ENCODE measurements at places on chromosomes 11 and 22.

GRCh38 chr11:19244084-19244483 is 3.3 kb upstream of the E2F8 start:
- DNase-seq = peak; percentile 14

- DNase-seq = peak; percentile 77
Observed at GRCh38 chr11:67613960-67614715, 7.4 kb downstream of the NDUFV1 start.

DNA sequence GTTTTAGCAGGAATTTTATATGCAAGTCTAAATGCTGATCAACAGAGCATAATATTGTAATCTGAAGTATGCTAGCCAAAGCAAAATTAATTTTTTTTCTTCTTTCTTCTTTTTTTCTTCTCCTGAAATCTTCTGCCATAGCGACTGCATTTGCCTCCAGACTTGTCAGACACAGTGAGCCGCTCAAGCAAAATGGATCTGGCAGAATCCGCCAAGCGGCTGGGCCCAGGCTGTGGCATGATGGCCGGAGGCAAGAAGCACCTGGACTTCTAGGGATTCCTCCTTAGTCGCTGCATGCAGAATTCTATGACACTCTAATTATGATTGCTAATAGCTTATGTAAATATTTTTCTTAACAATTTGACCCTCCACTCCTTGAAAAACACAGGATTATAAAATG is 27.9 kb downstream of the PAX6 start:
- no peak for DNase-seq

DNA sequence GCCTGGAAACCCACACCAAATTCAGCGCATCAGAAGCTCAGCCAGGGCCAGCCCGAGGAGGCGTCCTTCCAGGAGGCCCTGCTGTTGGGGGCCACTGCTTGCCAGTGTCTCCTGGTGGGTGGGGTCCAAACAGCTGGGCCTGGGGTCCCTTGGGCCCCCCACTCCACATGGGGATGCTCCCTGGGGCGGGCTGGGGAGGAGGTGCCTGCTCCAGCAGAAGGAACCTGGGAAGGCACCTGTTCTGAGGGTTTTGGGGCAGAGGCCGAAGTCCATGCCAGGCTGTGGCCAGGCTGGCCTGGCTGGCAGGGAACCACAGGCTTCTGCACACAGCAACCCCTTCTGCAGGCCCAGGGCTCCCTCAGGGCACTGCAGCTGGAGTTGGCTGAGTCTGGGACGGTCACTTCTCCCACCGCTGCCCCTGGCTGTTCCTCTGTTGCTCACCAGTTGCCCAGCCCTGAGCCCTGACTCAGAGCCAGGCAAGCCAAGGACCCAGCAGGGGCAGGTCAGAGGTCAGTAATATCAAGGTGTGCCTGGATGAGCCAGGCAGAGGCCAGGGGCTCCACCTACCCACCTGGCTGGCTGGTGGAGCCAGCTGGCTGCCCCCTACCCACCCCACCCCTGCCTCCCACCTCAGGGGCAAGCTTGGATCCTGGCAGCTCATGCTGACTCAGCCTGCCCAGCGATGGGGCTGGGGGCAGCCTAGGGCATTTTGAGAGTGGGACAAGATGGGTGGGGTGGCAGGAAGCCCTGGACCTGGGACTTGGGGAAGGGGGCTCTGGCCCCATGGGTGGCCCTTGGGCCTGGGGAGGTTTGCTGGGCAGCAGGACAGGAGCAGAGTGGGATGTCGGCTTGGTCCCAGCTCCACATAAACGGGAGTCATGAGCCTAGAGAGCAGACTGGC is 12.0 kb upstream of the PHLDA2 start:
- DNase-seq = no peak

DNA sequence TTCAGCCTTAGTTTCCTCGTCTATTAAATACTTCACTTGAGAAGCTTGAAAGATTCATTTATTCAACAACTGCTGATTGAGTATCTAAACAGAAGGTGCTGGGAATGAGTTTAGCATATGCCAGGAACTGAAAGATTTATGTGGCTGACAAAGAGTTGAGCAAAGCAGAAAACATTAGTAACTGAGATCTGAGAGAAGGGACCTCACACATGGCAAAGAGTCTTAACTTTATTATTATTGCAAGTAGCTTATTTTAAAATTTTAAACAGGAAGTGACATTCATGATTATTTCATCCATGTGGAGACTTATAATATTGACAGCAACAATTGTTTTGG is 133.6 kb downstream of the CASP12 start:
- no peak for DNase-seq

DNA sequence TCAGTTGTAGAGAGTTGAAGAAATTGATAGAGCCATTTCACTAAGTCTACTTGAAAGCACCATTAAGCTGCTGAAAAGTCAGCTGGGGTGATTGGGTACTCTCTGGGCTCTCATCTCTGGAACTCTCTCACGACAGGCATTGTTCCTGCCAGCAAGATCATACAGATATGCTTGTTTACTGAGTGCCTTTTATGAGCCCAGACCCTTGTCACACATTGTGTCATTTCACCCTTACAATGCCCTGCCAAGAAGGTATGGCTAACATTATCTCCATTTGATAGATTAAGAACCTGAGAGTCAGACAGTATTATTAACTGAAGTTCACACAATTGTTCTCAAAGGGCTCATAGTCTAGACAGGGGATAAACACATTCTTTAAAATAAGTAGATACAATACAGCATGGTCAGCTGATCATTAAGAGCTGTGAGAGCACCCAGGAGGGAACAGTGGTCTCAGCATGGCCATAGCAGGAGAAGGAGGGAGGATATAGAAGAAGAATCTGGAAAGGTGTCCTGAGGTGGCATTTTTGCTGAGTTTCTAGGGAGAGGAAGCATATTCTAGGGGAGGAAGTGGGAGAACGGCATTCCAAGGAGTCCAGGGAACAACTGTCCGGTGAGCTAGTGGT is 580.5 kb downstream of the INSC start:
- no peak for DNase-seq

DNA sequence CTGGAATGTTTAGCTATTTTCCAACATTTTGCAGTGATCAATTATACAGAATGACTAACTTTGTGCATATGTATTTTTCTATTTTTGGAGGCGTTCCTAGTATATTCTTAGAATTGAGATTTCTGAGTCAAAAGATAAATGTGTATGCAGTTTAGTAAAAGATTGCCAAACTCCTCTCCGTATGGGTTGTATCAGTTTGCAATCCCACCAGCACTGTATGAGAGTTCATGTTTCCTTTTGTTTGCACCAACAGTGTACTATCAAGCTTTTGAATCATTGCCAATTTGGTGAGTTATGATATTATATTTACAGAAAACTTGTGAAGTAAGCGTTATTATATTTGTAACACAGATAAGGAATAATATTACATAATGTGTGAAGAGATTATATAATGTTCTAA is 658.7 kb downstream of the JRKL start:
- no peak for DNase-seq

GRCh38 chr11:44851496-44851895 is 99.2 kb downstream of the TP53I11 start:
- DNase-seq = no peak

- DNase-seq = no peak
Observed at GRCh38 chr11:112844517-112844916, 116.7 kb upstream of the NCAM1 start.

GRCh38 chr22:23984430-23984829 is 4.5 kb downstream of the GSTT2 start:
- DNase-seq = no peak

DNA sequence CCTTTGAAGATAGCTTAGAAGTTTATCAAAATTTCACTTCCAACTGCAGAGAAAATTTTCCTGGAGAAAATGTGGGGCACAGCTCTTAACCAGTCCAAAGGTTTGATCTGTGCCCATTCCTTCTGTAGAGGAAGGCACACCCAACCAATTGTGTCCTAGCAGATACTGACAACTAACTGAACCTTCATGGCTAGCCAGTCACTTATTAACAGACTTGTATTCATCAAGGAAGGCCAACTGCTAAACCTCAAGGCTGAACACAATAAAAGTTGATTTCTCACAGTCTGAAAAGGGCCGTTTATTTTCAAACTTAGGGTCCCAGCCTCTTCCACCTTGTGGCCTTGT is 19.5 kb downstream of the SYT13 start:
- no peak for DNase-seq

GRCh38 chr11:109075976-109076375 is 346.0 kb upstream of the C11orf87 start:
- no peak for DNase-seq

GRCh38 chr11:86941077-86941870 is 13.9 kb downstream of the FZD4 start:
- no peak for DNase-seq

- no peak for DNase-seq
Observed at GRCh38 chr11:113248702-113249490, 65.5 kb upstream of the TTC12 start.

DNA sequence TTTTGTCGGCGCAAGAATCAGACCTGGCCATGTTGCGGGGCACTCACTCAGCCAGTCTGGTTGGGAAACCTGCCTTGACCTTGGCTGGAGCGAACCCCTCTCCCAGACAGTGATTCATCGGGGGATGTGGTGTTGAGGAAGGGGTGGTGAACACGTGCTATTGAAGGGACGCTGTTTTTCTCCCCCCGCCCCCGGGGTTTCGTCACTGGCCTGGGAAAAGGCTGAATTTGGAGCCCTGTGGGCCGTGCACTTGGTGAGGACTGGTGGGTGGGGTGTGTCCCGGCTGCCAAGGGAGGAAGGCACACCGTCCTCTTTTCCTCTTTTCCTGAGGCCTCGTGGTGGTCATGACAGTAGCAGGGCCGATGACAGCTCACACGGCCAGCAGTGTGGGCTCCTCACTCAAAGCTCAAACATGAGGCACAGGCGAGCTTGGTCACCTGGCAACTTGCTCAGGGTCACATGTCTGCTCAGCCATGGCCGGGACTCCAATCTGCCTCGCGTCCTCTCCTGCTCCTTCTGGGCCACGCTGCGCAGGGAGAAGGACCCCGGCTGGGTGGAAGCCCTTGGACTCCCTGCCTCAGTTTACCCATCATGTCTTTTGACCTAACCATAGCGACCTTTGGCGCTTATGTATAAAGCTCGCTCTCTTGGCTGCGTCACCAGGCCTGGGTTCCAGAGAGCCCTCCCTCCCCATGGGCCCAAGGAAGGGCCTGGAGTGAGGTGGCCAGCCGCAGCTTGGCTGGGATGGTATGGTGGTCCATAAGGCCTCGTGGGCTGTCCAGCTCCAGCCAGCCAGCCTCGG is 49.4 kb downstream of the SMIM38 start:
- DNase-seq = no peak

DNA sequence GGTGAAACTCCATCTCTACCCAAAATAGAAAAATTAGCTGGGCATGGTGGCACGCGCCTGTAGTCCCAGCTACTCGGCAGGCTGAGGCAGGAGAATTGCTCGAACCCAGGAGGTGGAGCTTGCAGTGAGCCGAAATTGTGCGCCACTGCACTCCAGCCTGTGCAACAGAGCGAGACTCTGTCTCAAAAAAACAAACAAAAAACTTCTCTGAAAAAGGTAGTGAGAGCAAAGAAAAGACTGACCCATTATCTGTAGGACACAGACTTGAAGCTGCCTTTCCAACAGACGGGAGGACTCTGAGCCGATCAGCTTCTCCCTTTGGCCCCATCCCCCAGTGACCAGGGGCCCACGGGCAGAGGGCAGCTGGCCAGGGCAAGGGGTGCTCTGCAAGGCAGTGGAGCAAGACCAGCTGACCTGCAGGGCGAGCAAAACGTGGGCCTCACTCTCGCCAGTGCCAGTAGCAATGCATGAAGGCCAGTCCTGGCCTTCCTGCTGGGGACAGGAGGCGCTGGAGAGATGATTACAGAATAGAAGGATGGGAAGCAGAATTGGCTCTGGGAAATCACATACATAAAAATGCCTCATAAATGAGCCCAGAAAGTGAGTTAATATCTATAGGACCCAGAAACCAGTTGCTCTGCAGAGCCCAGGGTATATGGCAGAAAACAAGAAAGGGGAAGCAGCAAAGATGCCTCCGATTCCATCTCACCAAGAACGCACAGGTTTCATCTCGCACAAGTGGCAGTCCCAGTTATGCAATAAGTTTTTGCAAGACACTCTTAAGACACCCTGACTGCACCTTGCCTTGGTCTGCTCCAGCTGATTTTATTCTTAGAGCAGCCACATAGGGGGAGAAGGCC is 2.8 kb downstream of the EHD1 start:
- DNase-seq = peak; percentile 91

DNA sequence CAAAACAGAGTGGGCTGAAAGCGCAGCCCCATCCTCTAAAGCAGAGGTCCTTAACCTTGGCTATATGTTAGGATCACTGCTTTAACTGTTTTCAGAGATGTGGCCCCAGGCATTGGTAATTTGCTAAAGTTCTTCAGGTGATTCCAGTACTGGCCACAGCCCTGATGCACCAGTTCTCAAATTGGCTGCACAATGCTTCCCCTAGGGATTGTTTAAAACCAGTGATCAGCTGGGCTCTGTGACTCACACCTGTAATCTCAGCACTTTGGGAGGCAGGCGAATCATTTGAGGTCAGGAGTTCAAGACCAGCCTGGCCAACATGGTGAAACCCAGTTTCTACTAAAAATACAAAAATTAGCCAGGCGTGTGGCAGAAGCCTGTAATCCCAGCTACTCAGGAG is 8.4 kb upstream of the IRAG1 start:
- DNase-seq = no peak

DNA sequence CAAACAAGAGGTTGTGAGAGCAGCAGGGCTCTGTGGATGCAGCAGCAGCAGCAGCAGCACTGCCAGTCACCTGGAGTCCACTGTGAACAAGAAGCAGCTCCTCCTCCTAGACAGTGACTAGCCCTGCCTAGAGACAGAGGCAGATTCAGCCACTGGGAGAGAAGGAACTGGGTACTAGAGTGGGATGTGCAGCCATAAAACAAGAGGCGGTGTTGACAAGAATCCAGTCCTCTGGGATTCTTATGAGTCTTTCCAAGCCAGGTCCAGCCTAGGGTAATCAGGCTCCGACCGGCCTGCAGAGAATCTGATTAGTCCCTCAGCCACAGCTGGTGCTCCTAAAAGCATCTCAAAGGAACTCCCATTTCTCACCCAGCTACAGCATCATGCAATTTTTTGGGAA is 83.9 kb upstream of the USP47 start:
- DNase-seq = no peak

- DNase-seq = no peak
Observed at GRCh38 chr11:42145311-42145710, 685.9 kb upstream of the LRRC4C start.

DNA sequence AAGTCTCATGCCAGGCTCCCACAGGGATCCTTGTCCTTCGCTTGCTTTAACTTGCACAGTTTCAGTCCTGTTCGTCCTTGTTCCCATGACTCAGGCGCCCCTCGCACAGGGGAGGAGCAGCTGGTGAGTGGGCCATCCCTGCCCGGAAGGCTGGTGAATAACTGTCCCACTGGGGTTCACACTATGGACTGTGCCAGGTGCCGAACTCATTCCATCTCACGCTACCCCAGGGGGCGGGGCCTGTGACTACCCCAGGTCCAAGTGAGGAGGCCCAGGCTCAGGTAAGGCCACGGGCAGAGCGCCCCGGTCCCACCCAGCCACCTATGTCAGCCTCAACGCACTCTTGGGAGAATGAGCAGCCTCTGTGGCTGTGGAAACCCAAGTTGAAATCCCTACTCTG is 7.2 kb upstream of the CARD10 start:
- DNase-seq = no peak

DNA sequence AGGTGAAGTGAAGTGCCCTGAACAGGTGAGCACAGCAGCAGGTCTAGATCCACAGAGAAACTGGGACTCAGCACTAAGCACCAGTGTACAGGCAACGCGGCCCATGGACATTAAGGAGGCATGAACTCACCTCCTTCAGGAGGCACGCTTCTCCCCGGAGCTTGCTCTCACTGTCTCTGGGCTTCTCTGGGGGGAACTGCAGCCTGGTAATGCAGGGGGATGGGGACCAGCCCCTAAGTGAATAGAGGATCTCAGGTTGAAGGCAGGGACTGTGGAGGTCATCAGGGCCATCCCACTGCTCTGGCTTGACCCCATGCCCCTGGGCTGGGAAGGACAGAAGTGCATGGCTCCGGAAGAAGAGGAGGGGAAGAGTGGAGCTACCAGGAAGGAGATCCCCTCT is 495.6 kb upstream of the B3GAT1 start:
- no peak for DNase-seq
